ENCODE measurements at places on chromosomes 7 and 10.

DNA sequence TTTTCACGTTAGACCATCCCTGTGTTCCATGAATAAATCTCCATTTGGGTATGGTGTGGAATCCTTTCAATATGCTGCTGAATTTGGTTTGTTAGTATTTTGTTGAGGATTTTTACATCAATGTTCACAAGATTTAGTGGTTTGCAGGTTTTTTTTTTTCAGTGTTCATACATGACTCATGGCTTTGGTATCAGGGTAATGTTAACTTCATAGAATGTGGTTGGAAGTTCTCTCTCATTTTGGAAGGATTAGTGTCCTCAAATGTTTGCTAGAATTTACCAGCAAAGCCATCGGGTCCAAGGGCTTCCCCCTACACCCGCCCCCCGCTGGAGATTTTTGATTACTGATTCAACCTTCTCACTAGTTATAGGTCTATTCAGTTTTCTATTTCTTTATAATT lies 398.0 kb downstream of the NXPH1 start:
- no peak for DNase-seq

DNA sequence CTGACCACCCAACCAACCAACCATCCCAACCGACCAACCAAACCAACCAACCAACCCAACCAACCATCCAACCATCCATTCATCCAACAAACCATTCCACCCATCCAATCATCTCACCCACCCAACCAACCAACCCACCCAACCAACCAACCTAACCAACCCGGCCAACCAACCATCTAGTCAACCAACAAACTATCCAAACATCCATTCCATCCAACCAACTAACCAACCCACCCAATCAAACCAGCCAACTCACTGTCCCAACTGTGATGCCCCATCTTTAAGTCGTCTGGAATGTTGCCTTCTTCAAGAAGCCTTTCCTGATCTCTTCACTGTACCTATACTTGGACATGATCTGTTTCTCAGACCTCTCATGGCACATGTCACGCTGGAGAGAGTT lies 31.6 kb downstream of the MINDY4 start:
- DNase-seq: no peak

GRCh38 chr7:75688200-75689136 lies 50.3 kb downstream of the HIP1 start:
- no peak for DNase-seq

- no peak for DNase-seq
Observed at GRCh38 chr10:90089719-90090118, 388.3 kb downstream of the KIF20B start.

GRCh38 chr7:142314281-142314680 lies 56.4 kb upstream of the PRSS58 start:
- no peak for DNase-seq

GRCh38 chr7:132475037-132475668 lies 101.1 kb downstream of the PLXNA4 start:
- no peak for DNase-seq

DNA sequence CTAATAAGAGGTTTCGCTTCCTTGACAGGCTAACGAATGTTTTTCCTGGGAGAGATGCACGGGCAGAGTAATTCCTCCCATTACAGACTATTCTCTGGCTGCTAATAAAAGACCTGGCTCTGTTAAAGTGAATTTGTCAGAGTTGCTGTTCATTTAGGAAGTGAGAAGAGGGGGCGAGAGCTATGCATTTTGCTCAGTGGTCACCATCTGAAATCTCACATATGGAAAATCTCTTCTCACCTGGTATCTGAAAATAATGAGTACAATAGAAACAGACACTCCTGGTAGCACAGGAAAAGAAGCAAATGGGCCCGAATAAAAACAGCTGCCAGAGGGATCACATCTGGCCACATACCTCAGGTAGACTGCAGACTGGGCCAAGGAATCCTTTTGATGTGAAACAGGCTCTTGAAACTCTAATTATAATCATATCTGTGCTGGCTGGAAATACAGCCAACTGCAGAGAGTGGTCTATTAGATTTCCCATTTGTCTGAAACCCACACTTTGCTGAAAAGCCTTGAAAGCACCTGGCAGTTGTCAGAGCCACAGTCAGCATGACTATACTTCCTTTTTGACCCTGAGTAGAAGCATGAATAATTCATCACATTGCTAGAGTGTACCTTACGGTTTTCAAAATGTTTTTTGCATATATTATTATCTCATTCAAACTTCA lies 33.6 kb downstream of the AOAH start:
- no peak for DNase-seq

GRCh38 chr7:41007351-41007751 lies 695.5 kb downstream of the INHBA start:
- DNase-seq: no peak

DNA sequence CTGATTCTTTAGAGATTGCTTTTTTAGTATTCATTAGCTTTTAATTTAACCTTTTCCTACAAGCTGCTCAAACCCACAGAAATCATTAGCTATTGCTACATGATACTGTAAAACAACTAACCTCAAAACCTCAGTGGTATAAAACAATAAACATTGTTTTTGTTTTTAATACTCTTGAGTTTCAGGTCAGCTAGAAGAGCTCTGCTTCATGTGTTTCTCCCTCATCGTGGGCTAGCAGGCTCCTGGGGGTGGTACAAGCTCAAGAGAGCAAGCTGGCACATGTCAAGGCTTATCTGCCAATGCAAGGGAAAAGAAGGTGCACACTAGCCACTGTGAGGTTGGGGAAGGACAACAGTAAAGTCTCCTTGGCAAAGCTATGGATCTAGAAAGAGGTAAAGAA lies 232.9 kb upstream of the PHF14 start:
- no peak for DNase-seq

GRCh38 chr7:46649876-46650275 lies 728.8 kb upstream of the IGFBP3 start:
- DNase-seq: no peak

DNA sequence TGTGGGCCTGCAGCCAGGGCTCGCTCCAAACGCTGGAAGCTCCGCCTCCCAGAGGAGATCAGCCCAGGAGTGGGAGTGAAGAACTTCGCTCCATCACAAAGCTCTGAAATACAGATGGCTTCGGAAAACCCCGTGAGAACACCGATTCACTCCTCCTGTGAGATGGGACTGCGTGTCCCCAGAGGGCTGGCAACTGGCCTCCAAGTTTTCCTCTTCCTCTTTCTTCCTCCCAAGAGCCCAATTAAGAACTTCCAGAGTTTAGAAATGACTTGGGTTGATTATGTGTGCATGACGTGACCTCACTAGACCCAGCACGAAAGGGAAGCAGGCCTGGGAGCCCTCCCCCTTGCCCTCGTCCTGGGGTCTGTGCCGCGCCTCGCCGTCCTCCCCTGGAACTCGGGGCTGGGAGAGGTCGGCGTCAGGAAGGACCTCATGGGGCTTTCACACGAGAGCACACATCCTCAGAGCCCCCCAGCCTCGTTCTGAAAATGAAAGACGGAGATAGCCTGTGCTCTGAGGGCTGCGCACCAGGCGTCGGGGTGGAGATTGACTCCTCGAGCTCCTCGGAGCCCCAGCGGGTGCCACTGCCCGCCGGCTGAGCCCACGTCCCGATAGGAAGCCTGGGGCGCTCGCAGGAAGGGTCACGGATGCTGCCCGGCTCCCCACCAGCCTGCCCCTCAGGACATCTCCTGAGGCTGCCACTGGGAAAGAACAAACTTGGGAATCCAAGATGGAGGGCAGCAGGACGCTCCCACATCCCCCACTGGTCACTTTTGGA lies 37.8 kb downstream of the PTPRN2 start:
- DNase-seq: peak; percentile 70

DNA sequence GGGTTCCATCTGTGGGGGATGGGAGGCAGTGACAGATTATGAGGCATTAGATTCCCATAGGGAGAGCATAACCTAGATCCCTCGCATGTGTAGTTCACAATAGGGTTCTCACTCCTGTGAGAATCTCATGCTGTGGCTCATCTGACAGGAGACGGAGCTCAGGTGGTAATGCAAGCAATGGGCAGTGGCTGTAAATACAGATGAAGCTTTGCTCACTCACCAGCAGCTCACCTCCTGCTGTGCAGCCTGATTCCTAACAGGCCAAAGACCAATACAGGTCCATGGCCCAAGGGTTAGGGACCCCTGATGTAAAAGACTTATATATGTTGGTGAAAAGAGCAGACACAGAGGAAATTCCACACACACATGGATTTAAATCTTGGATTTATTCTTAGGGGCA lies 370.2 kb downstream of the NRG3 start:
- no peak for DNase-seq

GRCh38 chr7:134712196-134712595 lies 65.5 kb downstream of the BPGM start:
- DNase-seq: no peak

DNA sequence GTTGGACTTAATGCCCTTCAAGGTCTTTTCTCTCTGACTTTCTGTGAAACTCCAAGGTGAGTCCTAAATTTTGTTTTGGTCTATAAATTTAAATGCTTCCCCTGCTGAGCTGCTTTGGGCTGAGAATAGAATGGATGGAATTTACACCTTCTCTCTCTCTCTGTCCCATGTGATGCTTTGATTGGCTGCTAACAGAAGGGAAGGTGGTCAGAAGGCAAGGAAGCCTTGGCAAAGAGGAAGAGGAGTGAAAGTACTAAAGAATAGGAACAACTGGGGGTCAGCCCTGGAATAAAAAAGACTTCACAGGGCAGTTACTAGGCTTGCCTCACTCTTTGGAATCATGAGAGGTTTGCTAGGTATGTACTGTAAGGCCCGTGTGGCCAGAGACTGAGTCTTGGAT lies 260.2 kb downstream of the AUTS2 start:
- DNase-seq: no peak

GRCh38 chr7:131111081-131111576 lies 216.5 kb upstream of the MKLN1 start:
- DNase-seq: no peak

DNA sequence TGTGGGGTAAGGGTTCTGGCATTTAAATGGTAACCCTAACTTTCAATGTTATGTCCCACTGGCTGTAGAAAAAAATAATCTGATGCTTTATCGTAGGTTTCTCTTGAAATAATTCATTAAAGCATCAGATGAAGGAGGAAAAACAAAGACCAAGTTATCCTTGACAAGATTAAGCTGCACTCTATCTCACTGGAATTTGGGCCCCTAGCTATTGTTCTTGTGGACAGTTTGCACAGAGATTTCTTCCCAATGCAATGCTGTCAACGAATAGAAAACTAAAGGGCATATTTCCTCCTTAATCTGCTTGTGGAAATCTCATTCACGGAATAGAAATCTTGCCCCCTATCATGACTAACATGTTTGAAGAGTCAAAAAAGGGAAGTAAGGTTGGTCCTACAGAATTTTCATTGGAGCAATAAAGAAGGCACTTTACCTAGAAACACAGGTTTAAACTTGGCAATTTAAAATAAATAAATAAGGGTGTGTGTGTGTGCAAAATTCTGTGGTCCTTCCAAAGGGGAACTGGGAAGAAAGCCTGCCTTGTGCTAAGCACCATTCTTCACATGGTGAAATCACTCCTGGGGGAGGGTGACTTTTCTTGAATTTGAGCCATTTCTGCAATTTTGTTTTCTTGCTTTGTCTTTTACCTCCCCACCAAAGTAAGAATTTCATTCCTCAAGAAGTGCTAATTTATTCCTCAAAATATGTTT lies 242.8 kb downstream of the GLI3 start:
- DNase-seq: no peak

DNA sequence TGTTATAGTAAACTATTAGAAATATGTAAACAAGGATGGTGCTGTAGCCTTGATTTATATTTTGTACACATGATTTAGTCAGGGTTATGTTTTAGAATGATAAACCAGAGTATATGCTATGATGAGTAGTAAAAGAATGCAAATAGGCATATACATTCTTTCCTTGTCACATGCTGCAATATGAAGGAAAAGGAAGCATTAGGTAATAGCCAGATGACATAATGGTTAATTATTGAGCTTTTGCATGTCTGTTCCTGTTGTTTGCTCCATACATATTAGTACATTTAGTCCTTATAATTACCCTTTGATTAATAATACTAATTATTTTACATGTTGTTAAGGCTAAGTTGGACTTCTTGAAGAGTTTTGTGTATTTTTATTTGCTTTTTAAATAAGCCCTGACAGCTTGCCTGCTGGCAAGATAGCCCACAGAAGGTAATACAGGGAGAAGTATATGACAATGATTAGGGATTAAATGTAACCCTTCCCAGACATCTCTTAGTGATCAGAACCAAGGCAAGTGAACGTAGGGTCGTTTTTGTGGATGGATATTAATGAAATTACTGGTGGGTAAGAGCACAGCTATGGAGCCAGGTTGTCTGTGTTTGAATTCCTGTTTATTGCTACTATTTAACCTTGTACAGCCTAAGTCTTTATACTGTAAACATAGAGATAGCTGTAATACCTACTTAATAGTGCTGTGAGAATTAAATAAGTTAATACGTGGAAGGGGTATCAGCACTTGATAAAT lies 68.4 kb downstream of the PHTF2 start:
- DNase-seq: no peak

DNA sequence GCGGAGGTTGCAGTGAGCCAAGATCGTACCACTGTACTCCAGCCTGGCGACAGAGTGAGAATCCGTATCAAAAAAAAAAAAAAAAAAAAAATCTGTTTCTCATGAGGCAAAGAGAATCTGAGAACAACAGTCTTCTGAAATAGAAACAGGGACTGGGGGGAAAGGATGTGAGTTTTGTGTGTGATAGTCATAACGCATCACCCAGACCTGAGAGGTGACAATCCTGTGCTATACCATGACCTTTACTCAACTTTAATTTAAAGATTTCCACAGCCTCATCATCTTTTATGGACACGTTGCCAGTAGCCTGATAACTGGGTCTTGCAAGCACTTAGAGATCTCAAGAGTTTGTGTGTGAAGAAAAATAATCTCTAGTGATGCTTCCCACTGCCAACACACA lies 2.3 kb downstream of the ATXN7L1 start:
- no peak for DNase-seq

DNA sequence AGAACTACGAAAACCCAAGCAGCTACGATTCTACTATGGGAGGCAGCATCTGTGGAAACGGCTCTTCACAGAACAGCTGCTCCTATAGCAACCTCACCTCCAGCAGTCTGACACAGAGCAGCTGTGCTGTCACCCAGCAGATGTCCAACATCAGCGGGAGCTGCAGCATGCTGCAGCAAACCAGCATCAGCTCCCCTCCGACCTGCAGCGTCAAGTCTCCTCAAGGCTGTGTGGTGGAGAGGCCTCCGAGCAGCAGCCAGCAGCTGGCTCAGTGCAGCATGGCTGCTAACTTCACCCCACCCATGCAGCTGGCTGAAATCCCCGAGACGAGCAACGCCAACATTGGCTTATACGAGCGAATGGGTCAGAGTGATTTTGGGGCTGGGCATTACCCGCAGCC lies 81.6 kb upstream of the SAMD8 start:
- DNase-seq: no peak

DNA sequence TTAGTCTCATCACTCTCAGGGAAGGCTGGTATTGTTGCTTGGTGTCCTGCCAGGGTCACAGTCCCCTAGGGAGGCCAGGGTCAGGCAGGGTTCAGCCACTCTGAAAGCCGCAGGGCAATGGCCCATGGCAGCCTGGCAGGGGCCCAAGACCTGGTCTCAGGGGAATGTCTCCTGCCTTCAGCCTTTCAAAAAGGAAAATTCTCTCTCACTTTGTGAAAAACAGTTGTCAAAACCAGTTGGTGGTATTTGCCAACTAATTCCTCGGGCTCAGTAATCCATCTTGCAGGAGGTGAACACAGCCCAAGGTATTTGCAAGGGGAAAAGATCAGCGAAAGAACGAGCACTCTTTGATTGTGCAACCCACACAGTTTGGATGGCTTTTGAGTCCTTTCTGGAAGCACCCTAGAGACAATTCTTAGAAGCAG lies 101.5 kb downstream of the JCAD start:
- no peak for DNase-seq

All from NCI-H510A (cell line).